ENCODE measurements at places on chromosomes 1 and 21.

GRCh38 chr1:89203166-89203565 is 4.4 kb upstream of the GBP4 start:
- no peak for DNase-seq

DNA sequence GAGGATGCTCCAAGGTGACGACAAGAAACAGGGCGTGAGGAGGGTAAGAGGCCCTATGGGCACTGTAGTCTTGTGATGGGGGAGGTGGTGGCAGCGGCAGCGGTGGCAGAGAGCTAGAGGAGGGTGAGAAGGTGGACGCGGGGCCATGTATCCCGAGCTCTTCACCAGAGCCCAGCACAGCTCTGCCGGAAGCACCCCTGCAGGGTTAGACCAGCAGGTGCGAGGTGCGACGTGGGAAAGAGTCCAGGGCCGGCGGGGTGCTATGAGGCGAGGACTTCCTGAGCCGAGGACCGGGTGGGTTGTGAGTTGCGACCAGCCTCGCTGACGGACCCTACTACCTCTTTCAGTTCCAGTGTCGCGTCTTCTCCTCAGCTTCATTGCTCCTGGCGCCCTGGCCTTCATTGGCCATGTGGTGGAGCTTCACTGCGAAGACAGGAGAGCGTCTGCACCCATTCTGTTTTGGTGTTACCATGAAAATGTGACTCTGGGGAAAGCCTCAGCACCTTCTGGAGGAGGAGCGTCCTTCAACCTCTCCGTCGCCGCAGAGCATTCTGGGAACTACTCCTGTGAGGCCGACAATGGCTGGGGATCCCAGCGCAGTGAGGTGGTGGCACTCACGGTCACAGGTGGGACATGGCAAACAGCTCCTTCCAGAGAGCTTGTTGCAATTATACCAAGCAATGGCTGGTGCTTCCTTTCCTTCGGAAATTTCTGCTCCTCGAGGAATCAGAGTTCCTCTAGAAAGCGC is 67.9 kb upstream of the KIRREL1 start:
- DNase-seq: no peak

DNA sequence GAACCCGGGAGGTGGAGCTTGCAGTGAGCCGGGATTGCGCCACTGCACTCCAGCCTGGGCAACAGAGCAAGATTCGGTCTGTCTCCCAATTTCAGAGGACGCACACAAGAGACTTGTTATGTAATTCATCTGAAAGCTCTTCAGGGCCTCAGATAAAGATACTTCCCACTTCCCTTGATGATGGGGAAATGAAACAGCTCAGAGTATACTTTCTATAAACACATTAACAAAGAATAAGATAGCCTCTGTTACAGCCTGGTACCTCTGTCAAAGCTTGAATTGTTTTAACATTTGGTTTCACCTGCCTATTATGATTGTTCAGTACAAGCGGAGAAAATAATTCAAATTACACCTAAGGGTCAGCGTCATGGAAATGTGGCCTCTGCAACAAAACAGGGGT is 622.9 kb upstream of the ADGRL4 start:
- DNase-seq: no peak

DNA sequence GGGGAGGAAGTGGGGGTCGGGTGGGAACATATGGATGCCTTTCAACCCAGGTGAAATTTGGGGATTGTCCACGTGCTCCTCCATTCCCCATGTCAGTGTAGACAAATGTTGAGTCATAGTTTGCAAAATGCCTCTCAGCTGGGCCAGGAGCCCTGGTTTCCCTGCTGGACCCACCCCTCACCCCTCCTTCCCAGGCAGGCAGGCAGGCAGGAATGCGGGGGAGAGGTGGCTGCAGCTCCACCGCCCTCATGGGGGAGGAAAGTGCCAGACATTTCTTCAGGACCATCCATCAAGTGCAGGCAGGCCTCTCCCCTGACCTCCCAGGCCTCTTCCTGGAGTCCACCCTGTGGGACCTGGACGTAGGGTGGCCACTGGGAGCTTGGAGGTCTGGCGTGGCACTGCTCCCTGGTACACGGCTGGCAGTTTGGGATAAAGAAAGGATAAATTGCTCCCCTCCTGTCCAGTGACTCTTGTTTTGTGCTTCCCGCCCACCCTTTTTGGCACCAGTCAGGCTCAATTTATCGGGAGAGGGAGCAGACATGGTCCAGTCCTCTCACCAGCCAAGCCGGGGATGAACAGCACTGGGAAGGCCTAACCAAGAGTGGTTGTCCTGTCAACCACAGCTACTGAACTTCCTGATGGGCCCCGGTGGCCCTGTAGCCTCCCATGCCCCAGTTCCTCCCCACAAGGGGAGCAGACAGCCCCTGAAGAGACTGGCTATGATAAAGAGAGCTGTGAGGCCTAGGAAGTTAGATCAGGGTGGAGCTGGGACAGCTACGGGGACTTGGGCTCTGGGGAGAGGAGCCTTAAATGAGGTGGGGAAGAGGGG is 18.9 kb downstream of the NPR1 start:
- no peak for DNase-seq

GRCh38 chr1:157197906-157198435 is 59.8 kb upstream of the ETV3 start:
- DNase-seq: no peak

DNA sequence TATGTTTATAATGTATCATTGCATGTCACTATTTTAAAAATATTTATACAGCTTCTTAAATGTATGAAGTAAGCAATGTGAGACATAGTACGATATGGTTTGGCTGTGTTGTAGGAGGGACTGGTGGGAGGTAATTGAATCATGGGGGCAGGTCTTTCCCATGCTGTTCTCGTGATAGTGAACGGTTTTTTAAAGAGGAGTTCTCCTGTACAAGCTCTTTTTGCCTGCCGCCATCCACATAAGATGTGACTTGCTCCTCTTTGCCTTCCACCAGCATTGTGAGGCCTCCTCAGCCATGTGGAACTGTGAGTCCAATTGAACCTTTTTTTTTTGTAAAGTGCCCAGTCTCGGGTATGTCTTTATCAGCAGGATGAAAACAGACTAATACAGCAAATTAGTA is 10.3 kb downstream of the ABCD3 start:
- no peak for DNase-seq

DNA sequence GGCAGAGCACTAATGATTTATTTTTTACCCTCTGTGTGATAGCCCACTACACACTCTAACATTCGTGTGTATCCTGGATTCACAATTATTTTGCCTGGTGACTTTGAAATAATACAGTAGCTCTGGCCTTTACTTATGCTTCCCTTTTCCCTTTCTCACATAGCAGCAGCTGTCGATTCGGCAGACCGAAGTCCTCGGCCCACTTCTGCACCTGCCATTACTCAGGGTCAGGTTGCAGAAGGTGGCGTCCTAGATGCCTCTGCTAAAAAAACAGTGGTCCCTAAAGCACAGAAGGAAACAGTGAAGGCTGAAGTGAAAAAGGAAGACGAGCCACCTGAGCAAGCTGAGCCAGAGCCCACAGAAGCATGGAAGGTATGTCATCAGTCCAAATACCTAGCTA is 70.8 kb downstream of the TMEM200B start:
- no peak for DNase-seq

GRCh38 chr1:61028136-61028535 is 54.2 kb upstream of the NFIA start:
- DNase-seq: no peak

DNA sequence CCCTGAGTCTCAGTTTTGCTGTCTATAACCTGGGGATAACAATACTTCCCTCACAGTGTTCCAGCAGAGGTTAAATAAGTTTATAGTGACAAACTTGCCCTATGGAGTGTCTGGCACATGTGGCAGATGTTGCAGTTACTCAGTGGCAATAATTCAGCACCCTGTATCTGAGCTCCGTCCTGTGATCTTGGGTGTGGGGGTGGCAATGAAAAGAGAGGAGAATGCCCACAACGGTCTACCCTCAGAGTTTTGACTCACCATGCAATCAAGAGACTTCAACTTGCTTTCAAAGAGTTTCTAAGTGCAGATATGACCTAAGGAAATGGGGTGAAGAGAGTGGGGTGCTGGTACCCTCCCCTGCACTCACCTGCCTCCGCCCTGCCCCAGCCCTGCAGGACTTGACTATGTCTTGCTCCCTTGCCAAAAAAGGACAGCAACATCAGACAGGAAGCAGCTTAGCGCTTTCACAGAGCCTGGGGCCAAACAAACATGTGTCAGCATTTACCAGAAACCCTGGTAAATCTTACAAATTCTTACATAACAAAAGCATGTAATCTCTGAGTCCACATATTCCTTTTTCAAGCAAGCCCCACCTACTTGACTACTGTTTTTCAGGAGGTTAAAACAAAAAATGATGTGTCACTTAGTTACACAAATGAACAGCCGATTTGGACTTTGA is 185.1 kb upstream of the CAMK1G start:
- peak; percentile 83 for DNase-seq

DNA sequence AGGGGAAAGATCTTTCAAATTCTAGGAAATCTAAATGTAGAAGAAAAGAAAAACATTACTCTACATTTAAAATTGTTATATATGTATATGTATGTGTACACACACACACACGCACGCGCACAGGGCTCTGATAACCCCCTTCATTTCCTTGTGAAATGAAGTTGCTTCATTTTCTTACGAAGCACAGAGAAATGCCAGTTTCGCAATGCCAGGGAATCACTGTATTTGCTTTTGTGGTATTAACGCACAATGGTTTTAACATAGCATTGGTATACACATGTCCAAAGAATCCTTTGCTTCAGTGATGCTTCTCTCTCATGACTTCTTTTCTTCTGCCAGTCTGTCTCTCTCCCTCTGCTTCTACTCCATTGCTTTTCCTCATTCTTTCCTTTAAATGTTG is 8.4 kb upstream of the DDAH1 start:
- no peak for DNase-seq

- DNase-seq: no peak
These were observed 75.2 kb upstream of the GALNT2 start for GRCh38 chr1:229991724-229992333.

GRCh38 chr1:236128646-236129178 is 13.6 kb upstream of the GPR137B start:
- no peak for DNase-seq

DNA sequence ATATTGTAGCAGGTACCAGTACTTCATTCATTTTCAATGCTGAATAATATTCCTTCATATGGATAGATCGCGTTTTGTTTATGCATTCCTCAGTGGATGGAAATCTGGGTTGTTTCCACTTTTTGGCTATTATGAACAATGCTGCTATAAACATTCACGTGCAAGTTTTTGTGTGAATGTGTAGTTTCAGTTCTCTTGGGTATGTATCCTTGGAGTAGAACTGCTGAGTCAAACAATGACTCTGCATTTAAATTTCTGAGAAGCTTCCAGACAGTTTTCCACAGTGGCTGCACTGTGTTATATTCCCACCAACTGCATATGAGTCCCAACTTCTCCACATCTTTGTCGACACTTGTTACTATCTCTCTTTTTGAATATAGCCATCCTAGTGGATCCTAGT is 138.0 kb upstream of the KLHDC7A start:
- no peak for DNase-seq

DNA sequence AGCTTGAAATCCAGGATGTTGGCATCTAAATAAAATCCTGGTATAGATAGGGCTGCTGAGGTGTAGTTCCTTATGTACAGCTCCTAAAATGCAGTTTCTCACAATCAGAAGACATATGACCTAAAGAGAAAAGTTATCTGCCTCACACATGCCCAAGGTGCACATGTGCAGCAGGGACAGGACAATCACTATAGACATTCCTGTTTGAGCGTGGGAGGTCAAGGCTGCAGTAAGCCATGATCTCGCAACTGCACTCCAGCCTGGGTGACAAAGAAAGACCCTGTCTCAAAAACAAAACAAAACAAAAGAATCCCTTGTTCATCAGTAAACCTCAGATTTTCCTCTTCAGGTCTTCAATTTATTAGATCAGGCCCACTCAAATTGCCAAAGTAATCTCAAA is 66.1 kb downstream of the SPATA6 start:
- DNase-seq: no peak

DNA sequence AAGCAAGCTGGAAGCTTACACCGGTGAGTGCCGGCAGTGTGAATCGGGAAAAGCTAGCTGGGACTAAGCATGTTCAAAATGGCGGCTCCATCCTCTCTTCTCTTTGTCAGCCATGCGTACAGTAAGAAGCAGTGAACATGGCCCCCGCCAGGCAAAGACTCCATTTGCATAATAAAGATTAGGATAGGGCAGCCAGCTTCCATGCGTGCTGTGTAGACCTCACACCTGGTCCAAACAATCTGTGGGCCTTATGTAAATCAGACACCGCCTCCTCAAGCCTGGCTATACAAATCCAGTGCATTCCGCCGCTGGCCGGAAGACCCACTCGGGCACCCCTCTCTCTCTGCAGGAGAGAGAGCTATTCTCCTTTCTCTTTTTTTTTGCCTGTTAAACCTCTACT is 150.3 kb downstream of the TIAM1 start:
- DNase-seq: no peak

DNA sequence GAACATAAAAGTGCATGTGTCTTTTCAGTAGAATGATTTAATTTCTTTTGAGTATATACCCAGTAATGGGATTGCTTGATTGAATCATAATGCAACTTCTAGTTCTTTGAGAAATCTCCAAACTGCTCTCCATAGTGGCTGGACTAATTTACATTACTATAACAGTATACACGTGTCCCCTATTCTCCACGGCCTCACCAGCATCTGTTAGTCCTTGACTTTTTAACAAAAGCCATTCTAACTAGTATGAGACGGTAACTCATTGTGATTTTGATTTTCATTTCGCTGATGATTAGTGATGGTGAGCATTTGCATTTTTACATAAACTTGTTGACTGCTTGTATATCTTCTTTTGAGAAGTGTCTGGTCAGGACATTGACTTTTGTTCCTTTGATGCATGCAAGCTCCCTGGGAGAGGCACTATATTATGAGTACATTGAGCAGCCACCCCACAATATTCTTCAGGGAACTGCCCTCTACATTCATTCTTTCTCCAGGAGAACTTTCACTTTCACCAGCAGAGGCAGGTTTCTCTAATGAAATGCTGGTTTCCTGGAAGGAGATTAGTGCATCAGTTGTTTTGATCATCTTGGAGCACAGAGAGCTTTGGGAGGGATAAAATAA is 51.9 kb upstream of the LPGAT1 start:
- DNase-seq: no peak
